Hypothalamus (tissue), 51 donors: ENCODE measurements at places on chromosomes 3 and 15.

- no peak for DNase-seq
Measured at GRCh38 chr3:114745322-114746240, 401.5 kb downstream of the ZBTB20 start.

DNA sequence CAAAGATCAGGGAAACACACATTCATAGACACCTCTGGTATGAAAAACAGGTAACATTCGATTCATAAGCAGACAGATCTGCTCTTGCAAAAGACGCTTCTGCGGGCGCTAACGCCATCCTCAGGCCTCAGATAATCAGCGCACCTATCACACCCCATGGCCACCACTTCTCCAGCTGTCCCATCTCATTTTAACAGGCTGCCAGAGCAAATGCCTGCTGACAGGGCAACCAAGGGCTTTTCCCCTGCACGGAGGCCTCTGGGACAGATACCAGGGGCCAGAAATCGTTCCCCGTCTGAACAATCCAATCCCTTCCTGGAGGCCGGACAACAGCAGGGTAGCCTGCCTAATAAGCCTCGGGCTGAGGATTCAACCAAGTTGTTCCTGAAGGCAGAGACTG, 15.2 kb downstream of the ABCC5 start:
- DNase-seq: no peak

DNA sequence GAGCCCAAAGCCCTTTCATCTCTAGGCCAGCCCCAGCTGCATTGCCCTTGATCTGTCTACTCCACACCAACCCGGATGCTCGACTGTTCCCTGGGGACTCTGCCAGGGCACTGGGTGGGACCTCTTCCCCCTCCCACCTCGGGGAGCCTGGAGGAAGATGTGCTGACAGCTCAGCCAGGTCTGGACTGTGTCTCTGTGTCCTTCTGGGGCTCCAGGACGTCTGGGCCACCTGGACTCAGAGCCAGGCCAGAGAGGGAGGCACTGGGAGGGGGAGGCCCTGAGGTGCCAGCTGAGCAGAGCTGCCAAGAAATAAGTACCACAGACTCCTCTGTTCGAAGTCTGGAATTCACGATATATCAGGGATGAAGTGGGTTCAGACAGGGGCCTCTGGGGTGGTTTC, 5.8 kb upstream of the HCN4 start:
- DNase-seq: no peak

DNA sequence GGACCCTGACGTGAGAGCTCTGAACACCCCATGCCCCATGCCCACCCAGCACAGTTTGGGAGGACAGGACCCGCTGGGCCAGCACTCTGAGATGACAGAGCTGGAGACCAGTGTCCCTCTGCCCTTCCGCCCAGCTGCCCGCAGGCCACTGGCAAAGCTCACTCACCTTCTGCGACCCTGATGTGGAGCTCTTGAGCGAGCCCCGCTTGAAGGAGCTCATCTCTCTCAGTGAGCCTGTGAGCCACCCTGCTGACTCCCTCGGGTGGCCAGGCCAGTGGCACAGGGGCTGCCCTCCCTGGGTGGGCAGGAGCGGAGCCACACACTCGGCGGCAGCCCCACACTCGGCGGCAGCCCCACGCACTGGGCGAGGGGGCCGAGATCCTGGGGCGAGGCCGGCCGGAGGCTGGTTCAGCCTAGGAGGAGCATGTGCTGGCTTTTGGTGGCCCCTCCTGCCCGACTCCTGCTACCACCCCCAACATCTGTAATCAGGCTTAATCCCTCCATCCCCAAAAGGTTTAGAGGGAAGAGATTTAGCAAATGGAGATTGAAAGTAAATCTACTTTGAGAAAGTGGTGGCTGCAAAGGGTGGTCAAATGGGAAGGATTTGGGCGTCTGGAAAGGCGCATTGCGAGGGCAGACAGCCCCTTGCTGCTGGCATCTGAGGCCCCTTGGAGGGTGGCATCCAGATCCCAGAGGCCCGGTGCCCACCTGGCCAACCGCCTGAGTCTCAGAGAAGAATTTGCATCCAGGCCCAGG, 59.4 kb upstream of the TRPM1 start:
- no peak for DNase-seq

DNA sequence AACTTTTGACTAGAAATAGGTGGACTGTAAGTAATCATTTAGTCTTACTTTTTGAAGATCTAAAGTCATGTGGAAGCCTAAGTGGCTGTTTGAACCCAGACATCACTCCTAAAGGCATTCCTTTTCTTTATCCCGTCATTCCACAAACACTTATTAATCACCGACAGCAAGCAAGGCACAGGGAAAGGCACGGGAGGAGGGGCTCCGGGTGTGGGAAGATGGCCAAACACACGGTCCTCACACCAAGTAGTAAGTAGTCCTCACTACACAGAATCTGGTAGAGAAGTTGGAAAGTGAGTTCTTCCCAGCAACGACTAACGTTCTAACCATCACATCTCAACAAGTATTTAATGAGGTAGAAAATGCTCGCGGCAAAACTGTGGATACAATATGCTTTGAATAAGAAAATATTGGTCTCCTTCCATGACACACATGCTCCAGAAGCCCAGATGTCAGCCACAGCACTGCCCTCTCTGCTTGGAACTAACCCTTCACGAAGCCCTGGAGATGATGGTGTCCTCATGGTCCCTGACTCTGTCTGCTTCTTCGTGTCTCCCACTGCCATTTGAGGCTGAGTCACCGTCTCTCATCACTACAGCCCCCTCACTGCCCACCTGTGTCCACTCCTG, 202.2 kb downstream of the OPA1 start:
- no peak for DNase-seq

DNA sequence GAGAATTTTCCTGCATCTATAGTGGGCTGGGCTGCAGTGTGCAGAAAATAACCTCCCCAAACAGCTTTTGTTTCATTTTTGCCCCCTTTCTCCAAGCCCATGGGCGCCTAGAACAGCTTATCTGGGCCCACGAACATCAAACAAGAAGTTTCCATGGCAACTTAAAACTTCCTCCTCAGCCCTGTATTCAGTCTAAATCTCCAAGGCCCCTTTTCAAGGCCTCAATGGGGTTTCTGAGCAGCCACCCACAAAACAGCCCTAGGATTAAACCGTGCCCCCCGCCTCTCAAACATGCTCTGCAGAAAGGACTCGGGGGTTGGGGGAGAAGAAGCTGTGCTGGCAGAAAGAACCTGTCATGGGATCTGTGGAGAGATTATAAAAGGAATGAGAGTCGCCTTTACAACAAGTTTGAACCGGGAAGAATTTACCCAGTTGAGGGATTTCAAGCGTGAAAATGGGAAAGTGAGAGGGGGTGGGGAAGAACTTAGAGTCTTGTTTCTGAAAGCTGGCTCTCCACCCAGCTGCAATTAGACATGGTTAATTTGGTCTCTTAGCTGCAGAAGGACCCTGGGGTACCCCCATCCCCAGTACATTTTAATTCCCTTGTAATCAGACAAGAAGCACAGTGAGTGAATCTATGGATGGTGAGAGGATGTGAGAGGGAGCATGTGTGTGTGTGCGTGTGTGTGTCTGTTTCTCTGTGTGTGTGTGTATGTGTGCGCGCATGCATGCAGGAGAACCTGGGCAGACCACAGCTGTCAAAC, 4.3 kb upstream of the FAM107A start:
- DNase-seq: peak; percentile 25

- no peak for DNase-seq
Measured at GRCh38 chr15:88802250-88802990, 816 bp upstream of the ACAN start.

DNA sequence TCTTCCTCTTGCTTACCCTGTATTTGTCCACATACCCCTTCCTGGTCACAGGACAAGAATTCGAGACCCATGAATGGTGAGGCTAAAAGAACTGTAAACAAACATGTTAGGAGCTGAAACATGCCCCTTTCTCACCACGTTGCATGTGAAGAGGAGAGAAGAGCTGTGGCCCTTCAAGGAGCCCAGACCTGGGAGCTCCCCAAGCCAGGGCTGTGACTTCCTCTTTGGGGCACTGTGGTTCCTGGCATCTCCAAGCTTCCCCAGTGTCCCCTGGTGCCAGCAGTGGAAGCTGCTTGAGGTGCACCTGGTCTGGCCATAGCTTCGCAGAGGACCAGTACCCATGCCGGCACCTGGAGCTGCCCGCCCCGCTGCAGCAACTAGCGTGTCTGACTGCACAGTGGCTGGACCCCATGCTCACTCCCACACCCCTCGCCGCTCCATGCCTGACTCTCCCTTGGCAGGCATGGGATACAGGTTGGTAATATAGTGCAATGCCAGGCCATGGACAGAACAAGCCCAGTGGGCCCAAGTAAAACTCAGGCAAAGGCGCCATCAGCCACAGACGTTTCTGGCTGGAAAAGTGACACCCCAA, 9.9 kb downstream of the SPCS1 start:
- no peak for DNase-seq
